GM23248 (cell line): ENCODE measurements at places on chromosomes 1 and 21.

DNA sequence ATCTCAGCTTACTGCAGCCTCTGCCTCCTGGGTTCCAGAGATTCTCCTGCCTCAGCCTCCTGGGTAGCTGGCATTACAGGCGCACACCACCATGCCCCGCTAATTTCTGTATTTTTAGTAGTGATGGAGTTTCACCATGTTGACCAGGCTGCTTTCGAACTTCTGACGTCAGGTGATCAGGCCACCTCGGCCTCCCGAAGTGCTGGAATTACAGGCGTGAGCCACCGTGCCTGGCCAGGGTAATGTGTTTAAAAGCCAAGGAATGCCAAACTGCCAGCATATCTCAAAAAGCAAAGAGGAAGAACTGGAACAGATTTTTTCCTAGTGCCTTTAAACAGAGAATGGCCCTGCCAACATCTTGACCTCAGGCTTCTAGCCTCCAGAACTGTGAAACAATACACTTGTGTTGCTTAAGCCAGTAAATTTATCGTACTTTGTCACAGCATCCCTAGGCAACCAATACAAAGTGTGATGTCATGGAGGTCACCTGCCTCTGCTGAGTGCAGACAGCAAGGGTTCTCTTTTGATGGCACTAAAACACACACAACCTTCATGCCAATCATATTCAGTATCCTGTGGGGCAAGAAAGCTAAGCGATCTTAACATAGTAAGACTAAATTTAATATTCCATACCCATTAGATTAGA is 858.3 kb upstream of the TMPRSS15 start:
- no peak for DNase-seq
- H3K4me3 ChIP-seq = no peak overlapping the region
- H3K27me3 ChIP-seq = no peaks in the 10 kb centered on the region
- H3K27ac ChIP-seq = no peak overlapping the region

DNA sequence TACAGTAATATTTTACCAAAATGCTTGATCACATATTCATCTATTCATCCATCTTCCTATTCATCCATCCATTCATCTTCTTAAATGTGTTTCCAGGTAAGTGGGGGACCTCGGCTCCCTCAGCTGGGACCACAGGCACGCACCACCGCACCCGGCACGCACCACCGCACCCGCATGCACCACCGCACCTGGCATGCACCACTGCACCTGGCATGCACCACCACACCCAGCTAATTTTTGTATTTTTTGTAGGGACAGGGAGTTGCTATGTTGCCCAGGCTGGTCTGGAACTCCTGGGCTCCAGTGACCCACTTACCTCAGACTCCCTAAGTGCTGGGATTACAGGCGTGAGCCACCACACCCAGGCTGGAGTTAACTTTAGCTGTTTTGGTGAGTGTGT is 21.2 kb downstream of the ACTRT2 start:
- no peak for DNase-seq
- H3K36me3 ChIP-seq = no peaks in the 10 kb centered on the region
- no peak overlapping the region for H3K4me3 ChIP-seq
- H3K4me1 ChIP-seq = no peaks in the 10 kb centered on the region
- H3K27ac ChIP-seq = no peak overlapping the region

DNA sequence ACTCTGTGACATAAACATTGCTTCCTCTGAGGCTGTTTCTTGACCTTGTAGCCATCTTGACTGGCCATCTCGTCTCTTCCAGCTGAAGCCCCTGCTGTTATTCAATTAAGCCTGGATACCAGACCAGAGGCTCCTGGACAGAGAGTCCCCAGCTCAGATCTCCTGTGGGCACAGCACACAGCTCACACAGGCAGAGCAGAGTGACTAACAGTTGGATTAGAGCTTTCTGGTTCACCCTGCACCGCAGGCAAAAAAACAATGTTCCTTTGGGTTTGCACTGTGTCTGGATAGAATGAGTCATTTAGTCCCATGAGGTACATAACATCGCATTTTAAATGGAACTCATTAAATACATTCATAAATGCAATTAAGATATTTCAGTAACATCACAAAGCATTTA is 33.4 kb upstream of the USH2A start:
- H3K27me3 ChIP-seq = 0 out of 2 replicates have a peak, but pooled peaks cover 4% of the 10 kb centered on the region
- no peak overlapping the region for H3K27ac ChIP-seq
- no peak overlapping the region for H3K4me3 ChIP-seq
- H3K4me1 ChIP-seq = no peaks in the 10 kb centered on the region

- H3K4me3 ChIP-seq = no peak overlapping the region
- H3K27me3 ChIP-seq = peaks cover 24% of the 10 kb centered on the region; the same call in 1 of the 2 replicates
- no peak overlapping the region for H3K27ac ChIP-seq
- no peaks in the 10 kb centered on the region for H3K36me3 ChIP-seq
These were observed 33.0 kb upstream of the ZBTB8B start for GRCh38 chr1:32431736-32432400.

DNA sequence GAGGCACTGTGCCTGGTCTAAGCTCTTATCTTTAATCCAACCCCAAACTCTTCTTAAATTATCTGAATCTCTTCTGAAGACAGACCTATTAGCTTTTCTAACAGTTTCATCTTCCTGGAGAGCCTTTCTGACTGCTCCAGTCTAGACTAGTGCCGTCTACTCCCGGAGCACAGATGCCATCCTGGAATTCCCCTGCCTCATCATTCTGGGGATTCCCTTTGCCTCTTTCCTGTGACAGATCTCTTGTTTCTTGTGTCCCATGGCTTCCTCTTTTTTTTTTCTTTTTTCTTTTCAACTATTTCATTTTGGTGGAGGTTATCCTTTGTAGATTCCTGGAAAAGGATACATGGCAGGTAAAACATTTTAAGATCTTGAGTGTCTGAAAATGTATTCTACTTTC is 11.7 kb downstream of the SEMA4A start:
- no peaks in the 10 kb centered on the region for H3K27me3 ChIP-seq
- H3K27ac ChIP-seq = no peak overlapping the region
- H3K4me3 ChIP-seq = no peak overlapping the region

DNA sequence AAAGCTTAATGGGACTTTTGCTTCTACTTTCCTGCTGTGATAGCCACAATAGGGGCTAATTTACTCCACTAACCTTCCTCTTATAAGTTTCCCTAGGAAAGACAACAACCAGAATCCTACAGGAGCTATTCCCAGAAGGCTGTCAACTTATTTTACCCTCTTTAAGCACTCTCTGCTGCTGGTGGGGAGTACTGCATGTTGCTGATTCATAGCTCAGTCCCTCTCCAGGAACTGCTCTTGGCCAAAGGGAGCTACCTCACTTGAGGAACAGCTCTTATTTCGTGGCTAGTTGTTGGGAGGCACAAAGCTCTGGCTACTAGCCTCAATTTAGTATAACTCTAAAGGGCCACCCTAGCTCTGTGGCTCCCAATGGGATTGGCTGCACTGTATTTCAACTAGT is 37.2 kb downstream of the ADSS2 start:
- H3K4me3 ChIP-seq = no peak overlapping the region
- H3K27ac ChIP-seq = no peak overlapping the region
- H3K4me1 ChIP-seq = no peaks in the 10 kb centered on the region
- DNase-seq = peak; percentile 78
- no peaks in the 10 kb centered on the region for H3K27me3 ChIP-seq
